ENCODE measurements at places on chromosomes 3 and 15.
A peak's percentile ranks its signal among the peaks of the same experiment; 100 is the strongest.

DNA sequence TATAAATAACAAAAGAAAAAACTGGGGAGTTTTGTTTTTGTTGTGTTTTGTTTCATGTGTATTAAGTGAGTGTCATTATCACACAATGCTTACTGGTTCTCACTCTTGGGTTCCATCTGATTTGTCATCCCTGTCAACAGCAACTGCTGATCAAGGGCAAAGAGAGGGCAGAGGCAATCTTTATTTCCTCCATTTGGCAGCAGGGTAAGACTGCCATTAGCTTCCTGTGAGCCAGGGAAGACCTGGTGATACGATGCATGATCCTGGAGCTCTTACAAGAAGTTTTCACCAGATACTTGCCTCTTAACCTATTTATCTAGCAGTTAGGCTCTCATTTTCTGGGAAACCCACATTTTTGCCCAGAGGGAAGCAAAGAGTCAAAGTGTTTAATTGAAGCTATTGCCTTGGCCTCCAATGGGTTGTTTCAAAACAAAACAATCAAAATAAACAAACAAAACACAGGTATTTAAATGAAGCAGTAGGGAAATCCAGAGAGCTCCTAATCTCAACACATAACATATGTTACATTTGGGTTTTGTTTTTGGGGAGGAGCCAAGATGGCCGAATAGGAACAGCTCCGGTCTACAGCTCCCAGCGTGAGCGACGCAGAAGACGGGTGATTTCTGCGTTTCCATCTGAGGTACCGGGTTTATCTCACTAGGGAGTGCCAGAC is 529.8 kb downstream of the MAGI1 start:
- DNase-seq: no peak

DNA sequence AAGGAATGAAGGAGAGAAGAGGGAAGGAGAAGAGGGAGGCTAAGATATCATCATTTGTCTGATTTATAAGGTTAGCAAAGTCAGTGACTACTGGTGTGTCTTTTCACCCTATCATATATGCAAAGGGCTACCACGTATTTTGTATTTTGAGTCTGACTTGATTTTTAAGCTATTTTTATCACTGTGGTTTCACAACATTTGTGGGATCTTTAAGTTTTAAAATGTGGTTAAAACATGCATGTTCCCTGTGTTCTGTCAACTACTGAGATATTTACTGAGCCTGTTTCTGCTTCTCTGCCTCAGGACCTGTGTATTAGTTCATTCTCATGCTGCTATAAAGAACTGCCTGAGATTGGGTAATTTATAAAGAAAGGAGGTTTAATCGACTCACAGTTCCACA is 22.5 kb upstream of the SPTSSB start:
- no peak for DNase-seq

GRCh38 chr15:26475554-26475953 is 297.3 kb downstream of the GABRB3 start:
- DNase-seq: no peak

GRCh38 chr3:155217591-155217990 is 75.9 kb downstream of the STRIT1 start:
- DNase-seq: no peak

- DNase-seq: no peak
Measured at GRCh38 chr3:5543047-5543446, 355.5 kb downstream of the EDEM1 start.

- DNase-seq: no peak
Measured at GRCh38 chr15:67372986-67373675, 118.5 kb downstream of the IQCH start.

GRCh38 chr15:82647835-82648256 is 683 bp upstream of the CPEB1 start:
- no peak for DNase-seq

DNA sequence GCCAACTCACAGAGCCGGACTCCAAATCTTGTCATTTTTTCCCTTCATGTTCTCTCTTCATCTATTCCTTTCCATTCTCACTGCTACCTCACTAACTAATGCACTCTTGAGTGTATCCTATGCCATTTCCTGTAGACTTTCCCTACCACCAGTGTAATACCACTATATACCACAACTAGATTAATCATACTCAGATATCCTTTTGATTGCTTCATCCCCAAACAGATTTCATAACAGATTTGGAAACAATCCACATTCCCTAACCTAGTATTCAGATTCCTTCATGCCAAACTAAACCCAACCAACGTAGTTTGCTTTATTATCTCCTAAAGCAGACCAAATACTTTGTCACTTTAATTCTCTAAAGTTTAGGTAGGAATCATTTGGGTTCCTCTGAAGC is 2.6 kb upstream of the PLOD2 start:
- peak; percentile 95 for DNase-seq

DNA sequence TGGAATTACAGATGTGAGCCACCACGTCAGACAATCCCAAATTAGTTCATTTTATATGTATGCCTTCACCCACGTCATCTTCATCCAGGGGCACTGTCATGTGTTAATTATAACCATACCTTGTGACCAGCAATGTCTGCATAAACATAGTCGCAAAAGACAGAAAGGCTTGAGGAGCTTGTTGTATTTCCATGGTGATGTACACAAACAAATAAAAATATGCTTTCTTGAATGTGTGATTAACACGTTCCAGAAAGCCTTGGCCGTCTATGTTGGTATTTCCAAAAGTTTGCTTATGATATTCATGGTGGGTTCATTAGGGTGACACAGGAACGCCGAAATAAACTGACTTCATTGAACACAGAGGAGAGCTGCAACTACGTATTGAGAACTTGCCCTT is 524.7 kb upstream of the ZNF717 start:
- DNase-seq: no peak

- peak; percentile 52 for DNase-seq
Measured at GRCh38 chr3:152688313-152688712, 146.6 kb upstream of the P2RY1 start.

- DNase-seq: peak; percentile 43
Measured at GRCh38 chr15:95129574-95129973, 898.2 kb downstream of the MCTP2 start.

DNA sequence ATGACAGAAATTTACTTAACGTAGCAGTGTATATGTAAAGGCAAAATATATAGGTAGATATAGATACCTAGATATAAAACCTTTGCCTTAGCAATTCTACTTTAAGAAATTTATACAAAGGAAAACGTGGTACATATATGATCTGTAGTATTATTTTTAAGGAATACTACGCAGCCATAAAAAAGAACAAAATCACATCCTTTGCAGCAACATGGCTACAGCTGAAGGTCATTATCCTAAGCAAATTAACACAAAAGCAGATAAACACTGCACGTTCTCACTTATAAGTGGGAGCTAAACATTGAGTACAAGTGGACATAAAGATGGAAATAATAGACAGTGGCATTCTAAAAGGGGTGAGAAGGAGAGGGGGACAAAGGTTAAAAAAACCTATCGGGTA is 14.8 kb upstream of the LIPC start:
- no peak for DNase-seq

DNA sequence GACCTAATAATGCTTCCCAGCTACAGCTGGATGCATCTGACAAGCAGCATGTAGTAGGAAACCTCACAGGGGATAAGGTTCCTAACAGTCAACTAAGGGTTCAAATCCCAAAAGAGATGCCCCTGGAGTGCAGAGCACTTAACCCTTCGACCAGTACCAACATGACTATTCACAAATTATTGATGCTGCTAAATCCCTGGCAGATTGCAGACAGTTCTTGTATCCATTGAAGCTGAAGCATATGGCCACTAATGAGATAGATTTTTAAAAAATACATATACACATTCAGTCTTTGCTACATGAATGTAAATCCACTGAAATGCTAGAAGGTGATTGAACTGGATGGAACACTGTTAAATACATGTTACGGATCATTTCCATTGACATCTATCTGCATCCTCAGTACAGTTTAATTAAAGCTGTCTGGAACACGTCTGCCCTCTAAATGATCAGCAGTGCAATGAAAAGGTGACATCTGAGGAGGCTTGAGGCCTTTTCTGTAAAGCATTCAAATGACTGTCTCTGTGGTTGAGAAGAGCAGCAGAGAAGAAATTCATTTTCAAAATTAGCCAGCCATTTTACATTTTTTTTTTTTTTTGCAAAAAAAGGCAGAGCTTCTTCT is 19.5 kb upstream of the NANOGP8 start:
- DNase-seq: no peak

GRCh38 chr15:39154227-39154638 is 426.6 kb upstream of the THBS1 start:
- DNase-seq: no peak

DNA sequence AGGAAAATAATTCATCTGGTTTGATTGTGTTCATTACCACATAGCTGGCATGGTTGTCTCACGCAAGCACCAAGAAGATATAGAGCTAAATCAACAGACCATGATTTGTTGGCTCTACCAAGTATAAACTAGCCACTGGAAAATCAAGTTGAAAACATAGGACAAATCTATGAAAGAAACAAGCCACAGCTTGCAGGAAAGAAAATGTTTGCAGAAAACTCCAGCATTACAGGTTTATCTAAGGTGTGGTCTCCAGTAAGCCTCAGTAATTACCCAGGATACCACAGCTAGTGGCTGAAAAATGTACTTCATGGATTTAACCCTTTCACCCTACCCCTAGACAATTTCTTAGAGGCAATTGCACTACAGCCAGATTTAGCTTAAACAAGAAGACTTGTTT is 340.6 kb downstream of the SOX2 start:
- no peak for DNase-seq

DNA sequence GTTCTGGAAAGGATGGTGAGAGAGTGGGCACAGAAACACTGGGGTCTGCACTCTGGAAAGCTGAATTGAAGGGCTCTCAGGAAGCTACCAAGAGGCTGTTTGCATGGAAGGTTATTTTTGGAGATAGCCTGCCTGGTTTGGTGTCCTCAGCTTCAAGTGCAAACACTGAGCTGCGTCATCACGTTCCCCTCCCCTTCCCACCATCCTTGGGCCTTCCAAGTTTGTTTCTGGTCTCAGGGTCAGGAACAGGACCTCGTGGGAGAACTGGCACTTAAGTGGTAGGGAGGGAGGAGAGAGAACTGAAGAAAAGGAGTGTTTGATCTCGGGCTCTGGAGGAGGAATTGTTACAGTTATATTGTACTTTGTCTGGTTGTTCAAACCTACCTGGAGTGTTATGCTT is 10.6 kb downstream of the ST6GAL1 start:
- no peak for DNase-seq

DNA sequence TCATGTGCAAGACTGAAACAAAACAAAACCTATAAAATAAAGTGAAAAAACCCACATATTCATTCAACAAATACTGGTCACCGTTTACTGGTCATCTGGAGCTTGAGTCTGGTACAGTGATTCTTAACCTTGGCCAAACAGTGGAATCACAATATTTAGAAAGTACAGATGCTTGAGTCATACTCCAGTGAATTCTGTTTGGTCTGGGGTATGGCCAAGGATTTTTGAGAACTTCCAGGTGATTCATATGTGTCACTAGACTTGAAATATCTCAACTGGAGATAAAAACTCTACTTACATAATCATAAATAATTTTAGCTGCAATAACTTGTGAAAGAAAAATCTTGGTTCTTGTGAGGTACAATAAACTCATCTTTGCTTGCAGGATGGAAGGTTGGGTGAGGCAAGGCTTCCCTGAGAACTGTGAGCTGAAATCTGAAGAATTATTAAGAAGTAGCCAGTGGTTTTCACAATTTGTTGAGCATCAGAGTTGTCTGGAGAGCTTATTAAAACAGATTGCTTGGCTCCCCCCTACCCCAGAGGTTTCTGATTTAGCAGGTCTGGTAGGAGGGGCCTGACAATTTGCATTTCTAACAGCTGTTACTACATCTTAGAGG is 9.6 kb downstream of the NEK11 start:
- DNase-seq: peak; percentile 51

DNA sequence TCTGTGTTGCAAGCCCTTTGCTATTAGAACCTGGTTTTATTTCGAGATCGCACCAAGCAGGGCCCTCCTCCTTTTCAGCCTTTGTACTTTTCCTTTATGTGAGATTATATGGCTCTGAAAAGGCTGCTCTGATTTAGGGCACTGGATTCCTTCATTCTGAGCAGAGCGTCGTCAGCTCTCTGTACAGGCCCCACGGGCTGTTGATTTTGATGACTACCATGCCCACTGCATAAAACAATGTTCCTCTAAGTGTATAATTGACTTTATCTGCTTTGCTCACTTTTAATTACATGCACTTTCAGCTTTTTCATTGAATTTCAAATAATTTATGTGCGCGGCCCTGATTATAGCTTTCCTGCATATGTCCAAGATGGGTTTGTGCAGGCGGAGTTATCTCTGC is 4.4 kb upstream of the PSMD6 start:
- DNase-seq: no peak

DNA sequence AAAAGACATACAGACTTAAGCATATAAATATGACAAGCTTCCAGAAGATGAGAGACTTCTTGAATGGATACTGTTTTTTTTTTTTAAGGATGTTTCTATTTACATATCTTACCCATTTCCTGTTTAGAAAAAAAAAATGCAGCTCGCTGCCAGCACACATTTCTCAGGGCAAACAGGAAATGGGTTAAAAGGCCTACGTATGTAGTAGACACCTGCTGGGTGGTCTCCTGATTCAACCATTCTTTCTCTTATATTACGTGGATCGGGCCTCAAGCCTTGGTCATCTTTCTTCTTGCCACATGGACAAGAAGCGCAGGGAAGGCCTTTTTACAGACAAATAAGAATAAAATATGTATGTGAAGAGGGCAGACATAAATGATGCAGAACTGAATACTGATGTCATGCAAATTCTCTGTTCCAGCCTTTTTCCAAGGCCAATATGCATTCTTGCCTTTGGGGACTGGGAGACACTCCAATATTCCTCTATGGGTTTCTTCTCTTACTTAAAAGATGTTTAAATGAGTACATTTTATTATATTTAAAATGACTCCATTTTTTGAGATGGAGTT is 35.0 kb upstream of the TJP1 start:
- no peak for DNase-seq

DNA sequence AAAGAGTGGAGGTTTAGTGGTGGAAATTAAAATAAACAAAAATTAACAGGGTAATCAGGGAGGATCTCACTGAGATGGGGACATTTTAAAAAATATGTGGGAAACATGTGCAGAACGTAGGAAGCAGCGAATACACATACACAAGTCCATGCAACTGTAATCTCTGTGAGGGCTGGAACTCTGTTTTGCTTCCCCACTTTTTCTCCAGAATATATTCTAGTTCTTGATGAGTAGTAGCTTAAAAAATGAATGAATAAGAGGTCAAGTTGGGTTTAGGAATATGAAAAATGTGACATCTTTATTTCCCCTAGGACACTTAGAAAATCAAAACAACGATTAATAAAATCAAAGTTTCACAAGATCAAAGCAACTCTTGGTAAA is 312.2 kb upstream of the ZNF717 start:
- DNase-seq: peak; percentile 7

DNA sequence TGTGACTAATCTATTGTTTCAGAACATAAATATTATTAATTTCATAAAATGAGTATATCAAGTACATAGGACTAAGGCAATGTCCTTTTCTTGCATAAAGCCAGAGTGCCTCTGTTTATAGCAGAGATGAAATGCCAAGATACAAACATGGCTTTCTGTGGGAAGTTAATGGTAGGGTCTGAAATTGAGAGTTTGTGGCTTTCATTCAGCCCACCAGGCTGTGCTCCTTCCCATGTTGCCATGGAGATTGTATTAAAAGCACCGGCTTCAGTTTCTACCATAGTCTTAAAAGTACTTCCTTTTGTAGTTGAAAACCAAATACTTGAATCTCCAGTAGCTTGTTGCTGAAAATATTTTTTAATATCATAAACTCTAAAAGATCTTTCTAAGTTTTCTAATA is 114.0 kb downstream of the LRRC28 start:
- no peak for DNase-seq

GRCh38 chr3:52198643-52199608 is 966 bp downstream of the ALAS1 start:
- DNase-seq: no peak

Data from EL (cell line).